Right ventricle myocardium inferior (tissue), 1 donor: ENCODE measurements at places on chromosomes 7 and 10. TPM values are rescaled to one million over a fixed set of nuclear protein-coding genes. Genes with fewer than 3 reads are reported as not detected.

The VSTM4 gene
- 21.8 TPM for total RNA-seq

The RNF32 gene
- 0.30 TPM for total RNA-seq

The TMEM229A gene
- total RNA-seq: not detected

The POLR2J2 gene
- total RNA-seq: 4.6 TPM

The OIT3 gene
- not detected for total RNA-seq

The CNPY4 gene
- total RNA-seq: 10.6 TPM

The CRYGN gene
- total RNA-seq: not detected

The AS3MT gene
- 14.6 TPM for total RNA-seq

The CCL26 gene
- total RNA-seq: not detected

The SERPINE1 gene
- total RNA-seq: 1.6 TPM

The C1GALT1 gene
- 19.6 TPM for total RNA-seq

The IL2RA gene
- 3.8 TPM for total RNA-seq

The CPN1 gene
- total RNA-seq: not detected

The NUTM2D gene
- 4.7 TPM for total RNA-seq
